Stimulated activated CD4-positive, alpha-beta T cell treated with anti-CD3 and anti-CD28 coated beads, TNF-alpha, amount 100 ng/mL, for 24 hours (primary cell): ENCODE measurements at places on chromosomes 4 and X.

- DNase-seq: no peak
These were observed 16.8 kb upstream of the TIMM8A start for GRCh38 chrX:101365301-101365795.

- no peak for DNase-seq
These were observed 1.9 kb downstream of the USP38 start for GRCh38 chr4:143186649-143187048.

DNA sequence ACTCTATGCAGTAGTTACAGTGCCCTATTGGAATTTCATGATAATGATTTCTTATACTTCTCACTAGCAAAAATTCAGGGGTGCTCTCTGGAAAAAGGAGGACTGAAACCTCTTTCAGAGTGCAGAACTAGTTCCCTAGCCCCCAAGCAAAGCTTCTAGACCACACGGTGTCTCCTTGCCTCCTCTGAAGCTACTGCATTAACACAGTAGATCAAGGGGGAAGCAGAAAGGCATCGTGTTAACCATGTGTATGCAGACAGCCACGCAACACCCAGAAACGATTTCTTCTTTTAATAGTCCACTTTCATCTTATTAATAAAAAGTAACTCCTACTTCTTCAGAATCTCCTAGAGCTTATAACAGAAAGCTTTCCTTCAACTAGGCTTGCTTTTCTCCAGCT lies 44.7 kb downstream of the MAML3 start:
- no peak for DNase-seq

GRCh38 chr4:83074086-83074704 lies 39.2 kb downstream of the COPS4 start:
- DNase-seq: no peak

GRCh38 chr4:94545296-94545695 lies 93.6 kb downstream of the PDLIM5 start:
- no peak for DNase-seq

- no peak for DNase-seq
These were observed 85.7 kb downstream of the F11 start for GRCh38 chr4:186351668-186352194.

- no peak for DNase-seq
These were observed 16.3 kb downstream of the MAN2B2 start for GRCh38 chr4:6591313-6591712.

GRCh38 chr4:128917781-128918180 lies 108.3 kb downstream of the JADE1 start:
- DNase-seq: no peak

- no peak for DNase-seq
These were observed 109.1 kb upstream of the BMP3 start for GRCh38 chr4:80921441-80921840.

- DNase-seq: no peak
These were observed 752.3 kb upstream of the NDST4 start for GRCh38 chr4:115865736-115866135.

DNA sequence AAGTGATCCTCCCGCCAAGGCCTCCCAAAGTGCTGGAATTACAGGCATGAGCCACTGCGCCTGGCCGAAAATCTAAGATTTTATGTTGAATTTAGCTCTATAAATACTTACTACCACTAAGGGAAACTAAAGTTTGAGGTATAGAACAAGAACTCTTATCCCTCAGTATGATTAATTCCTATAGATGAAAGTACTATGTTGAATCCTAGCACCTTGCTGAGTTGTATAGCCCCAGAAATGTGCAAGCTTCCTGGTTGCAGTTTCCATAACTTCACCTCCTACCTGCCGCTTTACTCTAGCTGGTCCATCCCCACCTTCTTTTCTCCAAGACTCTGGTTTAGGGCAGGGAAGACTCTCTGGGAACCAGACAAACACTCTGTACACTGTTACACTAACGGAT lies 11.8 kb upstream of the TSPAN5 start:
- DNase-seq: no peak

- no peak for DNase-seq
These were observed 68.9 kb upstream of the NDP start for GRCh38 chrX:44042116-44042515.

GRCh38 chrX:100745806-100746537 lies 14.1 kb upstream of the SYTL4 start:
- DNase-seq: no peak

DNA sequence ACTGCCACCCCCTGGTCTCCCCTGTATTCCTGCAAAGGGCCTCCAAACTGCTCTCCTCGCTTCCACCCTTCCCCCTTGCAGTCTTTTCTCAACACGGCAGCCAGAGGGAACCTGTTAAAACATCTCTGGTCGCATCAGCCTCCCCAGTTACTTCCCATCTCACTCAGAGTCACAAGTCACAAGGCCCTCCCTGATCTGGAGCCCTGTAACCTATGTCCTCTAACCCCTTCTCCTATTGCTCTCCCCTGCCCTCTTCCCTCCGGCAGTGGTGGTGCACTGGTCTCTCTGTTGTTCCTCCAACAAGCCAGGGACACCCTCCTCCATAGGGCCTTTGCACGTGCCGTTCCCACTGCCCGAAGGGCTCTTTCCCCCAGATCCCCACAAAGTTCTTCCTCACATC lies 73.2 kb downstream of the SH3KBP1 start:
- DNase-seq: no peak

- DNase-seq: no peak
These were observed 642.3 kb upstream of the BOD1L1 start for GRCh38 chr4:14269824-14270223.

- no peak for DNase-seq
These were observed 21.1 kb upstream of the USP38 start for GRCh38 chr4:143163614-143164013.

- no peak for DNase-seq
These were observed 45.4 kb upstream of the CTAG2 start for GRCh38 chrX:154698630-154699248.

GRCh38 chr4:139461022-139461628 lies 7.2 kb downstream of the RAB33B start:
- no peak for DNase-seq

DNA sequence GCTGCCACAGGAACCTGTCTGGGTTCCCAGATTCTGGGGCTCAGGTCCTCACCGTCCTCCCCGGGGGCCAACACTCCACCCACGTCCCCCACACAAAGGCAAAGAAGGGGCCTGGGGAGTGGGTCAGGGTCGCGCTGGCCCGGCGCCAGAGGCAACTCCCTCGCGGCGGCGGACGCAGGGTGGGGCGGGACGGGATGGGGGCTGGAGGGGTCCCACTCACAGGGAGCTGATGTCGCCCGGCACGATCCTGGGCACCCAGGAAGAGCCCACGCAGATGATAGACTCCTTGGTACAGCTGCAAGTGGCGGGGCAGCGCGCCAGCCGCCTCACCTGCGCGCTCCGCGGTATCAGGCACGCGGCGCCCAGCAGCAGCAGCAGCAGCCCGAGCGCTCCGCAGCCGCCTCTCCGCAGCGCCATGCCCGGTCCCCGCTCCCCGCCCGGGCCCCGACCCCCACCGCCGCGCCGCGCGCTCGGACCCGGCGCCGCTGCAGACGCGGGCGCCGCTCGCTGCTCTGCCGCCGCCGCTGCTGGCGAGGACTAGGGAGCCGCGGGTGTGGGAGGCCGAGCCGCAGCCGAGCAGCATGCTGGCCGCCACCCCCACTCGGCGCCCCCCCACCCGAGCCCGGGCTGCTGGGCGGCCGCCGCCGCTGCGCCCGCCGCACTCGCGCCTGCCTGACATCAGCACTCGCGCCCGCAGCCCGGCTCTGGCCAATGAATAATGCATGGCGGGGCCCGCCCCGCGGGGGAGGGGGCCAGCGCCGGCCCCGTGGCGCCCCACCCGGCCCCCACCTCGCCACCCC lies at the start of gene LGI2:
LGI2 (minus strand) TSS at position 670 of the 800 bp plus-strand sequence; CDS start at position 417, 253 bp downstream.
- DNase-seq: no peak

- DNase-seq: no peak
These were observed 39.6 kb downstream of the DGKK start for GRCh38 chrX:50430917-50431575.

DNA sequence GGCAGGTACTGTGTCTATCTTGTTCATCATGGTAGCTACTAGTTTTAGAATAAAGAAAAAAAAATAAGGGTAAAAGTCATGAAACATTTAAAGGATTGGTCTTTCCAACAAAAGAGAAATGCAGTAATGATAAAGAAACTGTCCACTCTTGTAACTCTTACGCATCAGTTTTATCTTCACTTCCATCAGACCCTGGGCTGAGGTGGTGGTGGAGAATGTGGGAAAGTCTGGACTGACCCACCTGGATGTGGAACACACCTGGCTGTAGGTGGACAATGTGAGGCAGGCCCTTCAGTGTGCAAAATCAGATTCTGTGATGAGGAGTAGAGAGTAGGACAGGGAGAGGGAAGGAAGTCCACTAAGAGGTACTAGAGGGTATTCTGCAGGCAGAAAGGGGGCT lies 128.6 kb downstream of the RASL11B start:
- DNase-seq: no peak
